CD4-positive, alpha-beta T cell treated with Interleukin-15 for 1 hour (primary cell): ENCODE measurements at places on chromosomes 16 and 17.

DNA sequence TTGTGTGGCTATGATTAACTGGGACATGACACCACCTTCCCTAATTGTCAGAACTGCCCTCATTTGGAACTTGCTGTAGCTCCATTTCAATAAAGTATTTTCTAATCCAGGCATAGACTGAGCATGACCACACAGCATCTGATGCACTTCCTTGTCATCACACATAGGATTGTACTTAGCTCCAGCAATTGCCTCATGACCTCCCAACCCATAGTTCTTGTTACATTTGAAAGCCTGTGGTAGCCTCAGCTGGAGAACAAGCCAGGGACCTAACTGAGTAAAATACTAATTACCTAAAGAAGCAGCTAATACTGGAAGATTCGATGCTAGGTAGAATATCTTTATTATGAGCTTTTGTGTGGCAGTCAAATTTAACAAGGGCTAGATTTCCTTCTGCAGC lies 187.3 kb upstream of the KIF2B start:
- DNase-seq, result no peak

DNA sequence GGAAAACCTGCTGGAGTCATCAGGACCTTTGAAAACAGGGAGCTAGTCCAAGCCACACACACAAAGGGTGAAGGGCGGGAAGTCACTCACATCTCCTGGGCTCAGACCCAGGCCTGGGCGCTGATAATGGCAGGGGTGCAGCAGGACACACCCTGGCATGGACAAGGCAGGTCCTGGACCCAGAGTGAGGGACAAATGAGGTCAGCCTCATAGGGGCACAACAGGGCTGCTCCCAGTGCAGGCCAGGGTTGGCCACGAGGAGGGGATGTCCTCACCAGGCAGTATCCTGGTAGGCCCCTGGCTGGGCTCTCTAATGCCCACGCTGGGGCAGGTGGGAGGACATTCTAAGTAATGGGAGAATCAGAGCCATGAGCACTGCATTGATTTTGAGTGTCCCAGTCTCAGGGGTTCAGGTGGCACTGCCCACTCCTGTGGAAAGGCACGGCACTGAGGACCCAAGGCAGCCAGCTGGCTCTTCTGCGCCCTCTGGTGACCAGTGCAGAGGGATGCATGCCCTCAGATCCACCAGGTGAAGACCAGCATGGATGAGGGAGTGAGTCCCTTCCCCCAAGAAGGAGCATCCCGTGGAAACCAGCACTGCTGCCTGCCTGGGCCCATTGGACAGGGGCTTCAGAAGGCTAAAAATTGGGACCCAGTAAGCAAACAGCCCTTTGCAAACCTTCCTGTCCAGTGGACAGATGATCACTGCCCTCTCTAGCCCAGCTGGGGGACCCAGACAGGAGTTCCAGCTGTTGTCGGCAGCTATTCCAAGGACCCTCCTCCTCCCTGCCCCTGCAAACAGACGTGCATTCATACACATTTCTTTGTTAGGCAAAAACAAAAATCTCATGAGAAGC lies 23.4 kb upstream of the SREBF1 start:
- peak; percentile 72 for DNase-seq

DNA sequence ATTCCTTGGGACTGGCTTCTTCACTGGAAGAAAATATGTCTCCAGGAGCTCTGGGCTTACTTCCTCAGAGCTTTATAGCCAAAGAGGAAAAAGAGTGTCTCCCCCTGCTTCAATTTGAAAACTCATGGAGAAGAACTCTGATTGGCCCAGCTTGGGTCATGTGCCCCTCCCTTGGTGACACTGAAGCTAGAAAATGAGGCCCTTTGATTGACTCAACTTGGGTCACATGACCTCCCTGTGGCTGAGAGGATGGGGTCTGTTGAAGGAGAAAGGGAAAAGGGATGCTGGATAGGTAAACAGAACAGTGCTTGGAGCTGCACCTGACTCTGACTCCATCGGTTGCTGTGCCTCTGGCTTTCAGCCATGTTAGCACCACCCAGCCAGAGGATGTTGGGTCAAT lies 70.6 kb upstream of the KSR1 start:
- no peak for DNase-seq

- no peak for DNase-seq
Observed at GRCh38 chr17:48871551-48872351, 20.8 kb upstream of the ATP5MC1 start.

DNA sequence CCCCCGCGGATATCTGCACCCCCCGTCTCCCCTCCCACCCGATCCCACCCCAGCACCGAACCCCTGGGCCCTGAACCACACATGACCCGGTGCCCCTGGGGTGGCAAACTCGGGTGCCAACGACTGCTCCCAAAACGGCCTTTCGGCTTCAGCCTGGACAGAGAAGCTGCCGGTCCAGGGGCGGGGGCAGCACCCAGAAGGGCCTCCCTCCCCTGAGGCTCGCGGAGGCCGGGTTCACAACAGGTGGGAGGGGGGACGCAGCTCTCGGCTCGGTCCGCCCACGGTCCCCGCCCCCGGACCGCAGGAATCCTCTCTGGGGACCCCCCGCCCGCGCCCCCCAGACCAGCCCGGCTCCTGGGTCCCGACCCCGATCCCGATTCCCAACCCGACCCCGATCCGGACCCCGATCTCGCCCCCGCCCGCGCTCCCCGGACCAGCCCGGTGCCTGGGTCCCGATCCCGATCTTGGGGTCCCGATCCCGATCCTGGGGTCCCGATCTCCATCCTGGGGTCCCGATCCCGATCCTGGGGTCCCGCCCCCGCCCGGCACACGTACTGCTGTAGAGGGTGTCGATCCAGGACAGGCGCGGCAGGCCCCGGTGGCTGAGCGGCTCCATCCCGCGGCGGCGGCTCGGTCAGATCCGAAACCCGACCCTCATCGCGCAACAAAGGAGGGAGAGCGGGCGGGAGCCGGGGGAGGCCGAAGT lies 516 bp downstream of the ABR start:
- DNase-seq, result no peak

GRCh38 chr16:57133886-57134285 lies 41.5 kb downstream of the CPNE2 start:
- DNase-seq, result no peak

DNA sequence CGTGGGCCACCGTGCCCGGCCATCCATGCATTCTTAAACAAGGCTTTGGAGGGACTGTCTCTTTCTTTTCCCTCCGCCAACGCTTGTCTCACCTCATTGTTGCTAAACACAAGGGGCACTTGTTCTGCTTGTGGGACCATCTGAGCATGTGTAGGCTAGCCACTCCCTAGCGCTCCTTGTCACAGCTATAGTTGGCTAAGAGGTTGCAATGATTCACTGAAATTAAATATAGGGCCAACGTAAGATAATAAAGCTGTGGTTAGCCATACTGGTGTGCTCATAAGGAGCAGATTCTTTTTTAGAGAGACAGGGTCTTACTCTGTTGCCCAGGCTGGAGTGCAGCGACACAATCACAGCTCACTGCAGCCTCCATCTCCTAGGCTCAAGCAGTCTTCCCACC lies 41.2 kb downstream of the KIAA0513 start:
- no peak for DNase-seq

GRCh38 chr17:19357761-19358160 lies 4.8 kb downstream of the B9D1 start:
- DNase-seq, result no peak

GRCh38 chr17:62605588-62605987 lies 21.9 kb upstream of the MRC2 start:
- no peak for DNase-seq

- no peak for DNase-seq
Observed at GRCh38 chr16:80687606-80688005, 116.8 kb downstream of the CDYL2 start.

- DNase-seq, result no peak
Observed at GRCh38 chr16:54921206-54921824, 9.3 kb upstream of the IRX5 start.
